Tibial nerve (tissue), 4 donors: ENCODE measurements at places on chromosomes 11 and 22. TPM values are rescaled to one million over a fixed set of nuclear protein-coding genes. Genes with fewer than 3 reads are reported as not detected.

GRCh38 chr22:40626851-40627250 is 9.7 kb downstream of the MRTFA start:
- no peak overlapping the region for H3K4me3 ChIP-seq
- H3K27ac ChIP-seq: no peak overlapping the region
- no peaks in the 10 kb centered on the region for H3K4me1 ChIP-seq

GRCh38 chr11:2312232-2313042 is 10.6 kb downstream of the TSPAN32 start:
- H3K27ac ChIP-seq: peak overlapping the region; percentile 86
- H3K27me3 ChIP-seq: no peaks in the 10 kb centered on the region
- peaks cover 40% of the 10 kb centered on the region for H3K4me1 ChIP-seq
- H3K4me3 ChIP-seq: no peak overlapping the region
- H3K36me3 ChIP-seq: peaks cover 3% of the 10 kb centered on the region

Gene NLRP14
- total RNA-seq: 0.30 TPM

Gene FREY1
- not detected for total RNA-seq

DNA sequence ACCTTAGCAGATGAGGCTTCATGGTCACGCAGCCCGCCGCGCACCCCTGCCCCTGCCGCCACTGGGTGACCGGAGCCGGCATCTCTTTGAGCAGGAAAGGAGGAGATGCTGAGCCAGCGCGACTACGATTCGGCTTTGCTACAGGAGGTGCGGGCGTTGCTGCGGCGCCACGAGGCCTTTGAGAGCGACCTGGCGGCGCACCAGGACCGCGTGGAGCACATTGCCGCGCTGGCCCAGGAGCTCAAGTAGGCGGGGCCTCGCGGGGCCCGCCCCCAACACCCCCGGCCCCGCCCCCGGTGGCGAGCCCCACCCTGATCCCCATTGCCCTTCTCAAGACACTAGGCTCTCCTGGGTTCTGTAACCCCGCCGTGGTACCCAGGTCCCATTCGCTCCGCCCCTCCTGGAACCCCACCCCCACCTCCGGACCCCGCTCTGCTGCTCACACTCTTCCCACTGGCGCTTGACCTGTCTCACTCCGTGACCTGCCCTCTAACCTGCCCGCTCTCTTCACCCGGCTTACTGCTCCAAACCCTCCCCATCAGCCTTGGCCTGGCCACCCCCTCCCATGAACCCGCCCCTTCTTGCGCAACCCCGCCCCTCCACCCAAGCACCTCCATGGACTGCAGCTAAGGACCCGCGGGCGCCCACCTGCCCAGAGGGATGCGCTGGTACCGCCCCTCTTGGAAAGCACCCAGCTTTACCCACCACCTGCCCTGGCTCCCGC is 9.1 kb downstream of the CTSF start:
- H3K27ac ChIP-seq: no peak overlapping the region
- peaks cover 8% of the 10 kb centered on the region for H3K27me3 ChIP-seq
- H3K4me1 ChIP-seq: peaks cover 13% of the 10 kb centered on the region
- no peak for DNase-seq
